ENCODE measurements at places on chromosomes 4 and X.
A peak's percentile ranks its signal among the peaks of the same experiment; 100 is the strongest.

GRCh38 chr4:159312236-159312635 is 209.4 kb downstream of the RAPGEF2 start:
- DNase-seq, result no peak

- DNase-seq, result peak; percentile 79
Observed at GRCh38 chr4:61200187-61200915, at the start of gene ADGRL3. TSS of gene ADGRL3 (plus strand) at chr4:61200326.

DNA sequence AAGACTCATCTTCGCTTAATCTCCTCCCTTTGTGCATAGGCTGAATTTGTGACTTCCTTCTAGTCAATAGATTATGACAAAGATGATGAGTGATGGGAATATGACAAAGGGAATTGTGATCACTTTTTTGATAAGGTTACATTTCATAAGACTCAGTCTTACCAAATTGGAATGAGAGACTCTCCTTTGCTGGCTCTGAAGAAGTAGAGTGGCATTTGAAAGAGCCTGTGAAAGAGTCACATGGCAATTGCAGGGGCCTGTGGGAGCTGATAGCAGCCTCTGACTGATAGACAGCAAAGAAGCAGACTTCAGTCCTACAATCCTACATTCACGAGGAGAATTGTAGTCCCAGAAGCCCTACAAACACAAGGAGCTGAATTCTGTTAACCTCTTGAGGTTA is 44.9 kb upstream of the ADAMTS3 start:
- DNase-seq, result no peak

- no peak for DNase-seq
Observed at GRCh38 chr4:1502976-1503375, 96.7 kb upstream of the NKX1-1 start.

- DNase-seq, result no peak
Observed at GRCh38 chrX:134782796-134783195, 124.5 kb upstream of the PLAC1 start.

DNA sequence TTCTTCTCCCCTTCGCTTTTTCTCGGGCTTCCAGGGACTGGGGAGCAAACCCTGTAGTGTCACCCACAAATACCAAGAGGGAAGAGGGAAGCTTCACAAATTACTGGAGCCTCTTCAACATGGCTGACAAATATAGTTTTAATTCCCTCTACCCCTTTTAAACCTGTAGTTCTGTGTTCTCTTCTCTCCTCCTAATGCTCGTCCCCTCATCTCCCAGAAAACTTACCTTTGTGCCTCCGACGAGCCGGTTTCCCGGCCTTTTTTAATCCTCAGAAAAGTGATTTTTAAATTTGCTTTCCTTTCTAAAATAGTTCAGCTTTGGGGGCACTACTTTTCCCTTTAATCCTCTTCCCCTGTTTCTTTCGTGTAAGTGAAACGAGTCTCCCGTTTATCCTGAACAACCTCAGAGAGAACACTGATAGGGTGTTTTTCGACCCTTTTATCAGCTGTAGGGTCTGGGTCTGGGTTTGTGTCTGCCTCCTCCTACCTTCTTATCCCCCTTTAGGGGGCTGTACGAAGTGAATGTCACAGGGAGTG is 408 bp downstream of the TET2 start:
- DNase-seq, result no peak

DNA sequence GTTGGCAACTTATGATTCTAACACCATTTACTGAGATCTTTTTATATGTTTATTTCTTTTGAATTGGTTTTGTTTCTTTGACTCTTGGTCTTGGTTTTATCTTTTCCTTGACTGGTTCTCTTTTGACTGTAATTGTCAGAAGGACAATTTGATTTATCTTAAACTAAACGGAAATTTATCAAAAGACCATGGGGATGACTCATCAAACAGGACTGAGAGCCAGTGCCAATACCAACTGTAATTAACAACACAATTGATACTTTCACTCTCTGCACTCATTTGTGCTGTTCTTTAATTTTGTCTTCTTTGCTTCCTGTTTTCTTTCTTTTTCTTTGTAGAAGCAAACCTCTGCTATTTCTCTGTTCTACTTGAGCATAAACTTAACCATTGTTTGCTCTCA is 776.8 kb downstream of the CCSER1 start:
- DNase-seq, result no peak

- DNase-seq, result no peak
Observed at GRCh38 chr4:164087733-164088132, 593.2 kb downstream of the TMA16 start.
